ENCODE measurements at places on chromosomes 6 and 20.
A peak's percentile ranks its signal among the peaks of the same experiment; 100 is the strongest.

DNA sequence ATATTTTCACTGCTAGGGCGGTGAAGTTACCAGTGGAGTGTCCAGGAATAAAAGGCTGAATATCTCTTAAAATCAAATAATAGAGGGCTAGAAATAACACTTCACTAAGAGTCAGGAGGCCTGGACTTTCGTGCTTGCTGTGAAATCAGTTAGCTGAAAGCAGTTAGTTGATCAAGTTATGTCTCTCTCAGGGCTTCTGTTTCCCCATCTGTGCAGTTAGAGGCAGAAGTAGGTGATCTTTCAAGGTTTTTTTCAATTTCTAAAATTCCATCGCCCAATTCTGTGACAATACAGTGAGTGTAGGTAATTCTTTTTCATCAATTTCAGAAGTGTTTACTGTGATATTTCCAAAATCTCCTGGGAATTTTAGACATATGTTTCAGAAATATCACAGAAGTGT, 72.5 kb upstream of the GLP1R start:
- DNase-seq = no peak

DNA sequence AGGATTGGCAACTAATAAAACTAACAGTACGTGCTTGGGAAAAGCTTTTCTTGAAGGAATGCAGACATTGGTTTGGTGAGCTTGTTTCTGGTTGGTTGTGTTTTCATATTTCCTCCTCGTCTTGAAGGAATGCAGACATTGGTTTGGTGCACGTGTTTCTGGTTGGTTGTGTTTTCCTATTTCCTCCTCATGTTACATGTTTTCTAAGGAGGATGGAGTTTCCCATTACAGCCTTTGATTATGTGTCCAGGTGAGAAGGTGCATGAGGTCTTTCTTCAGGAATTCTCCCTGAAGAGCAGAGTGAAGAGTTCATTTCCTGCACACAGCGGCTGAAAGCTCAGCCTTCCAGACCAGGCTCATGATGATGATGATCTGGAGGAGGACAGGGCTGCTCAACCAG, 190.6 kb downstream of the SMOC2 start:
- no peak for DNase-seq

- no peak for DNase-seq
Measured at GRCh38 chr6:104505838-104506237, 353.9 kb downstream of the HACE1 start.

DNA sequence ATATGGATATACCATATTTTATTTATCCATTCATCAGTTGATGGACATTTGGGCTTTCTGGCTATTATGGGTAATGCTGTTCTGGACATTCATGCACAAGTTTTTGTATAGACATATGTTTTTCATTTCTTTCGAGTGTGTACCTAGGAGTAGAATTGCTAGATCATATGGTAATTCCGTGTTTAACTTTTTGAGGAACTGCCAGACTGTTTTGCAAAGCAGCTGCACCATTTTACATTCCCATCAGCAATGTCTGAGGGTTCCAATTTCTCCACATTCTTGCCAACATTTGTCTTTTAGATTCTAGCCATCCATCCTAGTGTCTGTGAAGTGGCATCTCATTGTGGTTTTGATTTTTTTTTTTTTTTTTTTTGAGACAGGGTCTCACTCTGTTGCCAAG, 20.8 kb downstream of the SRC start:
- DNase-seq = no peak

GRCh38 chr20:59743767-59744485, 139.6 kb downstream of the PHACTR3 start:
- no peak for DNase-seq

- DNase-seq = no peak
Measured at GRCh38 chr20:57966620-57967019, 256.8 kb upstream of the PMEPA1 start.

- DNase-seq = no peak
Measured at GRCh38 chr20:10654630-10655029, 19.2 kb downstream of the JAG1 start.

- DNase-seq = no peak
Measured at GRCh38 chr6:169345146-169345545, 91.5 kb upstream of the THBS2 start.

DNA sequence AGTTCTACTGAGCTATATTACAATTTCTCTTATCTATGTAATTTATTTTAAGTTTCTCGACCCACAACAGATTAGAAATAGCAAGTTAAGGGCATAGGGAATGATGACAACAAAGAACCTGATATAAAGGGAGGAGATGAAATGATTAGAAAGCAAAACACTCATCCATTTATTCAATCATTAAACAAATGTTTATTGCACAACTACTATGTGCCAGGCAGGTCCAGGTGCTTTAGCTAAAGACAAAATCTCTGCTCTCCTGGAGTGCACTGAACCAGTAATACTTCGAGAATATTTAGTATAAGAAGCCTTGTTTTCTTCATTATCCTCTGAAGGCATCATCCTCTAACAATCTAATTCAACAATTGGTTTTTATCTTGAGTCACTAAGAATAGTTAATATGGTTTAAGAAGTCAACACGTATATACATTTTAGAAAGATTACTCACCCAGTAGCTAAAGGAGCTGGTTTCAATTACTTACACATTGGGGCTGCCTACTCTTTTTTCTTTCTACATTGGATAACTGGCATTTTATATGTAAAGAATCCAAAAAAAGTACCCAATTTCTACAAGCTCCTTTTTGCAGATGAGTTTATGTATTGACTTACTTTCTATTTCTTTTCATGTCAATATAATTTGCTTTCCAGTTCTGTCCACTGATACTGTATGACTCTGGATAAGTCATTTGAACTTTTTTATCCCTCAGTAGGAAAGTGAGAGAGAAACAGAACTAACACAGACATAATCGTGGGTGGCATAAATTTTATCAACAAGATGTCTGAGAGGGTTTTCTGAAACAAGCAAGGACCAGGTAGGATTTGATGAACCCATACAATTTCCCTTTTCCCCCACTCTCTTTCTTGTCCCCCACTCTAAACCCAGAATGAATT, 312.6 kb downstream of the CLIC5 start:
- no peak for DNase-seq

DNA sequence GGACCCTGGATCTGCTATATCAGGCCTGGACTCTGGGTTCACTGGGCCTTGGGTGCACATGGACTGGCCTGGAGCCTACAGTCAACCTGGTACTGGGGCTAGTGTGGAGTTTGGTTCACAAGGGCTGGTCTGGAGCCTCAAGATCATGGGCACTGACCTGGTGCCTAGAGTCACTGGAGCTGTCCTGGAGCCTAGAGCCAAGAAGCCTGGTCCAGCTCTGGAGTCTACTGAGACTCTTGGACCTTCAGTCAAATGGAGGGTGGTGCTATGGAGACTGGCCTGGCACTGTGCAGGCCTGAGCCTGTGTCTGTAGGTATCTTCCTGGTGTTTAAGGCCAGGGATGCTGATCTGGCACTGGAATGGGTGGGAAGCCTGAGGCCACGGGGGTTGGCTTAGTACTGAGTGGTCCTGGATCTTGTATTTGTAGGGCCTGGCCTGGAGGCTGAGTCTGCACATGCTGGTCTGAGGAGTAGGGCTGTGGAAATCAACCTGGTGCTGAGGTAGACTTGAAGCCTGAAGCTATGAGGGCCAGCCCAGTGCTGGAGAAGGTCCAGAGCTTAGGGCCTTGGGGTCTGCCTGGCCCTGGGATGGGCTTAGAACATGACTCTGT, 16.5 kb upstream of the WFDC9 start:
- DNase-seq = no peak

GRCh38 chr6:14089224-14089623, 28.3 kb upstream of the CD83 start:
- DNase-seq = no peak

DNA sequence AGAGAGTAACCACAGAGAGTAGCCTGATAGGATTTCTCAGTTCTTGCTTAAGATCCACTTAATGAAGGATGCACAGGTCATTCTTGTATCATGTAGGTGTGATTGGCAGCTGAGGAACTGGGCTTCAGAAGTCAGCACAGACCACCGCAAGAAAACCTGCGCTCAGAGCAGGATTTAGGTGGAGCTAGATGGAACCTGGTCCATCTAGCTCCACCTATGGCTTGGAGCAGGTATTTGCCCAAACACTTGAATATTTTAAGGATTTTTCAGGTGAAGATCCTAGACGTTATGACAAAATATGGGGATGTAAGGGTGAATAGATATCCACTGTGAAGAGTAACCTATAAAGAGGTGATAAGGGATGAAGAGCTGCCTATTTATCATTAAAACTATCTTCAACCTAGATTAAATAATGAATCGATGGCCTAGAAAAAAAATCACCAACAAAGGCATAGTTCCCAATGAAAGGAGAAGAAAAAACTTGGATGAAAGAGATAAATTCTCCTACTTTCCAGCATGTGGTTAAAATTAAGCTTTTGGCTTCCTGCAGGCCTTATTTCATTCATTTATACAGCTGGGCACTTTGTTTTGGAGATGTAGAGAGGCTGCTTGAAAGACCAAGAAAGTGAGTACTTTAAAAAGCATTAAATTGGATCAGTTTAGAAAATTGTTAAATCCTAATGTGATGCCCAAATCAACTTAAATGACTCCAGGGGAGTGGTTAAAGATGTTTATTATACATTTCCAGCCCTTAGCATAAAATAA, 778.4 kb upstream of the GJE1 start:
- DNase-seq = no peak

DNA sequence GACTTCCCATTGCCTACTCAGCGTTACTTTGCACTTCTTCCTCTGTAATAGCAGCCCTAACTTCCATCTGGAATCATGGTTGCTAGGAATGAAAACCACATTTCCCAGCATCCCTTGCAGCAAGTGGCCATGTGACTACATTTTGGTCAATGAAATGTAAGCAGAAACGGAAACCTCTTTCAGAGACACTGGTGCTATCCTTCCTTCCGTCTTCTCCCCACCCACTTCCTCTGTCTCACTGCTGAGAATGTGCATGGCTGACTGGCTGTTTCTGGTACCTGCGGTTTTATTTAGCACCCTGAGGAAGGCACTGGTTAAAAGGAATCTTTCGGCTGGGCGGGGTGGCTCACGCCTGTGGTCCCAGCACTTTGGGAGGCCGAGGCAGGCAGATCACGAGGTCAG, 107.4 kb downstream of the SCML4 start:
- peak; percentile 40 for DNase-seq

DNA sequence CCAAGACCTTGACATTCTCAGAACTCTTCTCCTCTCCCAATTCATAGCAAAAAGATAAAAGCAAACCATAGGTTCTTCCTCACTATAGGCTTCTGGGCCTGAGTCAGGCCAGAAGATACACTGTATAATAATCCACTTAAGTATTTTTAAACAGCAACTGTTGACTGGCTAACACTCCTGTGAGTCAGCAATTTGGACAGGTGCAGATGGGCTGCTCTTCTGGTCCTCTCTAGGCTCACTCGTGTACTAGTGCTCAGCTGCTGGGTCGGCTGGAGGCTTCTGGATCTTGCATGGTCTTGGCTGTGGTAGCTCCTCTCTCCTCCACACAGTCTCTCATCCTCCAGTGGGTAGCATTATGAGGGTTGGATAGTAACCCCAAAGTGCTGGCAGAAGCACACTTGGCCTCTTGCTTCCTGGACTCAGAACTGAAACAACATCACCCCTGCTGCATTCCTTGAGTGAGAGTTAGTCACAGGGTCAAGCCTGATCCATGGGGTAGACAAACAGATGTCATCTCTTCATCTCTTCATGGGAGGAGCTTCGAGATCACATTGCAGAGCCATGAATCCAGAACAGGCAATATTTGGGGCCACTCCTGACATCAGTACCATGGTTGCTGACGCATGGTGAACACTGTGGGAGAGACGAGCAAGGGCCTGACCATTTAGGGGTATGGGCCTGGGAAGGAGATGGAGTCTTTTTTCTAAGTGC, 86.9 kb downstream of the C6orf118 start:
- DNase-seq = no peak
